ENCODE measurements at places on chromosomes 1 and 21.

DNA sequence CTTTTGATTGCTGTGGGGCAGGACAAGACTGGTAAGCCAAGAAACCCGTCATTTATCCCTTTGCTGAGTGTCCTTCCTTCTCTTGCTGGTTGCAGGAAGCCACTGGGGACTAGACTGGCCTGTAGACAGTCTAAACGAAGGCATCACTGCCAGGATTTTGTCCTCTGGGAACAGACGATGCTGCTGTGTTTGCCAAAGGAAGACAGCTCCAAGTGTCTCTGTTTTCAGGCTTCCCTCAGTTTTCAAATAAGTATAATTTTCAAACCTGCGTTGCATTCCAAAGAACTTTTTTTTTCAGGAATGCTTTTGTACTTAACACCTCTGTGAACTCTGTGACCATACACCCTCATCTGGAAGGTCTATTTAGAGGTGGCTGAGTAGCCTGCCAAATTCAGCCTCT, 269.4 kb downstream of the HLX start:
- no peak for DNase-seq

DNA sequence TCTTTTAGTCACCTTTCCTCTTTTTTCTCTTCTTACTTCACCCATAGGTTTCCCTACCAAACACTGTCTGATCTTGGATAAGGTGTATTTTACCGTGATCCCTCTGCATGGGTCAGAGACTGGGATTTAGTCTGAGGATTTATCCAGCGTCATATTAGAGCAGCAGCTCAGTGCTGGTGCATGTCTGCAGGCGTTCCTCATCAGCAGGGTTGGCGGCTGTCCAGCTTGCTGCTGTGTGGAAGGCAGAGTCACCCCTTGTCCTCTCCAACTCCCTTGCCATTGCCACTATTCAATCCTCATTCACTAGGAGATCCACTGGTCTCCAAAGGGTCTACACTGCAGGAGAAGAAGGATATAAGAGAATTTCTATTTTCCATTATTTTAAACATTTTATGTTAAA, 7.3 kb upstream of the FAM78B start:
- no peak for DNase-seq

DNA sequence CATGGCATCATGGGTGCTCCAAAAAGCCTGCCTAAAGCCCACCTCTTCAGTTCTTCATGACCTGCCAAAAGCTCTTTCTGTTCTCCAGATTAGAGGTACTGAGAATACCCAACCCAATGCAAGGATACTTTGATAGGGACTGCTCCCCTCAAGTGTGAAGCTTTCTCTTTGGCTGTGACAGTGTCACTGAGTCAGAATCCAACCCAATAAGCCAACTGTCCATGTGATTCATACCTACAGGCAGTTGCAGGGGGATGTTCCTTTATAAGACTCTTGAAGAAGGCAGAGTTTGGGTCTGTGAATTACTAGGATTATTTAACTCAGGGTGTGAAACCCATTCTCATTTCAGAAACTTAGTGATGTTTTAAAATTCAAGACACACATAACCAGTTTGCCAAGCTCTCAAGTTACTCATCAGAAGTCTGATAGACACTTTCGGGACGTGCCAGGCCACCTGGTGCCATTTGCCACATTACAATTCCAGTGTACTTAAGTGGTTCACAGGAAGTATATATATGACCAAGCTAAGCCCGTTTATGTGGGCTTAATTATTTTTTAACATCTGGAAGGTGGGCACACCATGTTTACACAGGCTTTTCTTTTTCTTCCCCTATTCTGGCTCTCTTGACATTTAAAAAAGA, 265.8 kb downstream of the NFIA start:
- no peak for DNase-seq

GRCh38 chr1:2311184-2312032, 79.9 kb downstream of the MORN1 start:
- peak; percentile 86 for DNase-seq

- DNase-seq, result no peak
Measured at GRCh38 chr1:230807029-230807428, 59.8 kb downstream of the CAPN9 start.

DNA sequence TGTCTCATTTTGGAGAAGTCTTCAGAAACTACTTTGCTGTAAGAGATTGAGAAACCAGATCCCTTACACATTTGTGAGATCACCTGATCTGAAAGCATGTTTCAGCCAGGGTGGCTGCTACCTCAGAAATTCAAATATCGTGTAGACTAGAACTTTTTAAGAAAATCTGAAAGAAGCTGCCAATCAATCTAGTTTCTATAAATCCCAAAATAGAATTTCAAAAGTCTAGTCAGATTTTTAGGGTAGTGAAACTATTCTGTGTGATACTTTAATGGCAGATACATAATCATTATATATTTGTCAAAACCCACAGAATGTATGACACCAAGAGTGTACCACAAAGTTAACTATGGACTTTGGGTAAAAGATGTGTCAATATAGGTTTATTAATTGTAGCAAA, 79.9 kb upstream of the PLPPR5 start:
- no peak for DNase-seq
